HT1080 (cell line): ENCODE measurements at places on chromosomes 3 and 15. TPM values are rescaled to one million over a fixed set of nuclear protein-coding genes. Genes with fewer than 3 reads are reported as not detected.

Gene MFGE8
- total RNA-seq = 18.7 and 27.6 TPM in 2 replicates

DNA sequence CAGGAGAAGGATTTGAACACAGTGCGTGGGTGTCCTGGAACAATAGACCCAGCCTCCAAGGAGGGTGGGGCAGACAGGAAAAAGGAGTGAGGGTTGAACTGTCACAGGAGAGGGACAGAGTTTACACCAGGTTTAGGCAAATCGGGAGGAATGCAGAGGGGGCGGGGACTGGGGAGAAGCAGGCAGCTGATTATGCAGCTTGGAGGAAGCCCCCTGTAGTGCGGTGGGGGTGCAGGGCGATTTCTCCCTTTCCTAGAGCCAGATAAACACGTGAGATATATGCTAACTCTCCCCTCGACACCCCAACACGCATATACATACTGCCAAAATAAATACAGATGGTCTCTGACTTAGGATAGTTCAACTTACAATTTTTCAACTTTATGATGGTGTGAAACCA, 108.6 kb upstream of the PRR20G start:
- no peak for DNase-seq

DNA sequence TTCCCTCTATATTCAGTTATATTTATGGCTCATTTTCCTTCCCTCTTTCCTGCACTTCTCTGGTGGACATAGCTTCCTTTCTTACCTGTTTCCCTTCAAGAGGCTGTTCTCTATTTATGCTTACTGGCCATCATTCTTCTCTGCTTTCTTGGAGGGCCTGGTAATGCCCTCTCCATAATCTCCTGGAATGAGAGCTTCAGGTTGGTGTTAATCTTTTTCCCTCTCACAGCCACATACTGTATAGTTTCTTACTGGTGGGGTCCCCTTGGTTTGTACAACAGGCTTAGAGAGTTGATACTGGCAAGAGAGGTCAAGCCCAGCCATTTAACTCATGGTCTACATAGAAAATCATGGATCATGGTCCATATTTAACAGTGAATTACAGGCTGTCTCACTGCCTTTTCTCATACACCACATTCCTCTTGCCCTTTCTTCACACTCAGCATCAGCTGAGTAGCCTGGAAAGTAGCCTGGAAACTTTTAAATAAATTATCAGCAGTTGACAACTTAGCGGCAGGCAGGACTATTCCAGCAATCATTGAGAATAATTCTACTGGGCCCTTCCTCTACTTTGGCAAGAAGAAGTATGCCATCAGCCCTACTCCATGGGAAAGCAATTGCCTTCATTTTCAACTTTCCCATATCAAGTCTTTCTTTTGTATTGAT, 38.0 kb upstream of the DPH6 start:
- DNase-seq = no peak

DNA sequence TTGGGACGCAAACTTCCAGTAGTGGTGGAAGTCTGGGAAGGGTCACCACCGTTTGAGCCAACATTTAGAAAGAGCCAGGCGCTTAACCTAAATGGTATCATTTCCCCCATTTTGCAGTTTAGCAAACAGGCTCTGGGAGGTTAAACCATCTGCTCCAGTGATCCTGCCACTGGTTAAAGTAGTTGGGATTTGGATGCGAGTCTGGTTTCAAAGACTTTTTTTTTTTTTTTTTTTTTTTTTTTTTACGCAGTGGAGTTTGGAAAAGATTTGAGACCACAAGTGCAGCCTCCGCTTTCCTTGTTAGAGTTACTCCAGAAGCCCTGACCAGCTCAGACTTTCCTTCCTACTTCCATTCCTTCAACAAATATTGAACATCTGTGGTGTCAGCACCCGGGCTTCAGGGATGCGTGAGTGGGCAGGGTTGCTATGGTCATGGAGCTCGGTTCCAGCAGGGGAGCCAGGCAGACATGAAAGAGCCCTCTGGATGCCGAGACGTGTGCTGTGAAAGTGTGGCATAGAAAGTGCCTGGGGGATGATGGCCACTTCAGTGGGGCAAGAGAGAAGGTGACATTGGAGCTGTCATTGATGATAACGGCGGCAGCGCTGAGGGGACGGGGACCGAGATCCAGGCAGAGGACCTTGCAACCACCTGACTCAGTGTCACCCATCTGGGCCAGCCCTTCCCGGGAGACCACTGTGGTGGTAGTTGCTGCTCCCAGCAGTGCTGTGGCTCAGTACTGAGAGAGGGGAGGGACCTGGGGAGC, 1.1 kb upstream of the RNU6-1 start:
- peak; percentile 48 for DNase-seq

DNA sequence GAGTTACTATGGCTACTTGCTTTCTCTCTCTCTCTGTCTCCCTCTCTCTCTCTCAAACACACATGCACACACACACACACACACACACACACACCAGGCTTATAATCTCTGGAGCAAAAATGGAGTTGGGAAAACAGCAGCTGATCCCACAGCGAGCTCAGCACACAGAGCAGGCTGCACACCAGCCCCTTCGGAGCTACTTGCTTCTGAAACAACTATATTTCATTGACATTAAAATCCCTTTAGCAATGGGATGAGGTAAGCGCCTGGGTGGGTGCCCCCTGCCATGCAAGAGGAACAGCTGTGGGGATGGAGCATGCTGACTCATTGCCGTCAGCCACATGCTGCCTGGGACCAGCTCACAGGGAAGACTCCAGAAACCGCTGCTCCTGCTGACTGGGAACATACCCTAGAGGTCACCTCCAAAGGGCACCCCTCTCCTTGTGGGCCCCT, 45.7 kb downstream of the B3GNT5 start:
- peak; percentile 96 for DNase-seq

GRCh38 chr15:67033012-67033411, 32.4 kb upstream of the SMAD3 start:
- no peak for DNase-seq
